ENCODE measurements at places on chromosomes 7 and 10. TPM values are rescaled to one million over a fixed set of nuclear protein-coding genes. Genes with fewer than 3 reads are reported as not detected.

SLC13A1 gene
- not detected for total RNA-seq

CCDC172 gene
- not detected for total RNA-seq

PITX3 gene
- not detected for total RNA-seq

DYNC1I1 gene
- 2.0 TPM for total RNA-seq

PRPS1L1 gene
- not detected for total RNA-seq

FAM13C gene
- total RNA-seq: 9.9 TPM

AQP1 gene
- 22.6 TPM for total RNA-seq

FEZF1 gene
- total RNA-seq: not detected

MALRD1 gene
- not detected for total RNA-seq

ICA1 gene
- 9.3 TPM for total RNA-seq

EGR2 gene
- under 0.01 TPM for total RNA-seq

RELN gene
- 1.1 TPM for total RNA-seq

LRRC4 gene
- 7.8 TPM for total RNA-seq

ZNF727 gene
- 2.1 TPM for total RNA-seq

- no peak for DNase-seq
Observed at GRCh38 chr10:19310066-19310465, 261.5 kb downstream of the MALRD1 start.

DNA sequence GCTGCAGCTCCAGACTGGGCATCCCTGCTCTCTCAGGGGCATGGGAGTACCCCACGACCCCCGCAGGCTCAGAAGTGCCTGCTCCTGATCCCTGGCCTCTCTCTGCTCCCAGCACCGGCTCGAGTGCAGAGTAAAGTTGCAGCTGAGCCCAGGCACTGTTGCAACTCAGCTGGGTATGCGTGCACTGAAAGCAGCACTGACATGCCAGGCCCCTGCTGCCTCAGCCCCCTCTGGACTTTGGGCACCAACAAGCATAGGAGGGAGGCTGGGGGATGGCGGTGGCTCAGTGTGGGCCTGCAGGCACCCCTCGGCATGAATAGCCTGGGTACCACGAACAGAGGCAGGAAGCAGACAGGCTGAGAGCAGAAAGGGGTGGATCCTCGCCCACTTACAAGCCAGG lies 295.3 kb downstream of the GRM8 start:
- DNase-seq: no peak

GRCh38 chr7:105990141-105990540 lies 27.1 kb downstream of the CDHR3 start:
- DNase-seq: no peak

GRCh38 chr10:80598084-80598798 lies 60.5 kb downstream of the SH2D4B start:
- no peak for DNase-seq

- DNase-seq: no peak
Observed at GRCh38 chr7:117323305-117323850, 520 bp upstream of the WNT2 start.

- DNase-seq: no peak
Observed at GRCh38 chr7:47552621-47553020, 29.3 kb downstream of the TNS3 start.

DNA sequence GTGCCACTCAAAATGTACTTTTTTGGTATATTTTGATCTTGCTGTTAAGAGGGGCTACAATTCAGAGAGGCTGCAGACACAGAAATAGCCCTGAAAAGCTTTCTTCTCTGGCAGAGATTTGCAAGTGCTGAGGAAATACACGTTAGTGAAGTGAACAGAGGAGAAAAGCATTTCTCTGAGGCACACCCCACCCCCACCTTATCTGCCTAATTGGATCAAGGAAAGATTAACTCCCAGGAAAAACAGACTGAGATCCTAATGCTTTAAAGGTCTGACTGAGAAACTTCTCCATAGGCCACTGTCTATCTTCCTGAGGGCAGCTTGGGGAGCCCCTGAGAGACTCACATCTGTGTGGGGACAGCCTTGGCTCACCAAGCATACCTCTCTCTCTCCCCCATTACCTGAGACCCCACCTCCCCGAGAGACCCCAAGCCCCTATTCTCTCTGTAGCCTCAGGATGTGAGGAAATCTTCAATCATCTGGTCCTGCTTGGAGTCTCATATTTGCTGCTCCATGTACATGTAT lies 14.8 kb upstream of the AKR1C3 start:
- DNase-seq: no peak

- DNase-seq: no peak
Observed at GRCh38 chr10:79487296-79488194, 24.8 kb upstream of the EIF5AL1 start.

- no peak for DNase-seq
Observed at GRCh38 chr7:27101171-27101956, 1.1 kb downstream of the HOXA2 start.

DNA sequence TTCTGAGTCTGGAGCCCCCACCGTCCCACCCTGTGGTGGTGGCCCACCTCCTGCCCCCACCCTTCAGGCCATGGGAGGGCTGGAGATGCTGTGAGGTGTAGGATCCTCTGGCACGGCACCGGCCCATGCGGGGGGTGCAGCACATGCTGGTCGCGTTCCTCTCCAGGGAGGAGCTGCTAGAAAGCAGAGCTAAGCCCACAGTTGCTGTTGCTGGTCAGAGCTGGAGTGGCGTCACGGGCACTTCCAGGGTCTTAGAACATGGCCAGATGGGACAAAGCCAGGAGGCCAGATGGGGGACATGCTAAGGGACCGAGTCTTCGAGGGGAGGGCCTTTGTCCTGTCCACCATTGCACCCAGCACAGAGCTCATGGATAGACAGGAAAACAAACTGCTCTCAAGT lies 21.6 kb downstream of the AGAP3 start:
- no peak for DNase-seq

GRCh38 chr7:116502201-116503096 lies 2.9 kb downstream of the CAV2 start:
- DNase-seq: no peak

DNA sequence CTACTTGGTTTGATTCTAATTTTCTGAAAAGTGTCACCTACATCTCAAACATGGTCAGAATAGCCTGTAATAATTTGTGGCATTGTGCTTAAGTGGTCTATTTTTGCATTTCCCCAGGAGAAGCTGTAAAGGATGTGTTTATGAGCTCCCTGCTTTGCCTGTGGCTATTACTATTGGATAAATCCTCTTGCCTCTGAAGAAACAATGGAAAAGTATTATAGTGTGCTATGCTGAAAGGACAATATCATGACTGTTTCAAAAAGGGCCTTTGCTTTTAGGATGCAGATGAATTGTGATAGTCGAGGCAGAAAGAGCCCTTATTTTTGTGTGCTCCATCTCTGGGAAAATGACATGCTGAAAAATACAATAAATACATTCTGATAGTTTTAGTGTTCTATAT lies 94.1 kb upstream of the ARMC3 start:
- no peak for DNase-seq

DNA sequence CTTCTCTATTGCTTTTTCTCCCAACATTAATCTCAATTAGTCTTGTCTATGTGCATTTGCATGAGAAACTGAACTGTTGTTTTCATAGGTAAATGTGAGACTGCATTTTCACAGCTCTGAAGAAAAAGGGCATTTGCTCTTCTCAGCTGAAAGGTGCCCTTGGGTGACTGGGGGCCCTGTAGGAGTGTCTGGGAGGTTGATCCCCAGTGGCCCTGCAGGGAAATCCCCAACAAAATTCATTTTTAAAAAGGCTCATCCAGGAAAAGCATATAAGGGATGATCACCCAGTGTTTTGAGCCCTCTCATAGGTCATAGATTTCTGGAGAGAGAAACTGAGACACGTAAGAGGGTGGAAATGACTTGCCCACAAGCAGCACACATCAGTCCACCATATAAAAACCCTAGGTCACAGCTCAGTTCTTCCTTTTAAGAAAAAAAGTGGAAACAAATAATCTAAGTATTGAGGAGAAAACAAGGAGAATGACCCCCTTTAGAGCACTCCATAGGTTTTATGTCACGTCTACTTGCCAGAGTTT lies 190.3 kb upstream of the AHR start:
- no peak for DNase-seq

GRCh38 chr10:121576139-121576538 lies 22.1 kb downstream of the FGFR2 start:
- no peak for DNase-seq

- DNase-seq: no peak
Observed at GRCh38 chr10:89615112-89615511, 29.9 kb downstream of the PANK1 start.

DNA sequence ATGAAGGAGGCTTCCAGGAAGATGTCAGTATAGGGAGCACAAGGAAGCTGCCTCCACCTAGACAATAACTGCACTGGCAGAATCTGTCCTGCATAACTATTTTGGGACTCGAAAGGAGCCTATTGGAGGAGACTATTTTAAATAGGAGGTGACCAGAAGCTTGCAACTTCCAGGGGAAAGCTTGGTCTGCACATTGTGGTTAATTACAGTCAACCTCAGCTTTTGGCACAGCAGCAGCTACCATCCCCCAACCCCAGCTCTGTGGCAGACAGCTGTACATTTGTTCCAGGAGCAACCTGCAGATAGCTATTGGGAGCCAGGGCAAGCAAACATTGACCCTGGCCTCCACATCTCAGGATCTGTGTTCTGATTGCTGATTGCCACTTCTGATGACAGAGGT lies 46.3 kb upstream of the NANOS1 start:
- no peak for DNase-seq

- no peak for DNase-seq
Observed at GRCh38 chr10:5618829-5619228, 47.6 kb downstream of the ASB13 start.

DNA sequence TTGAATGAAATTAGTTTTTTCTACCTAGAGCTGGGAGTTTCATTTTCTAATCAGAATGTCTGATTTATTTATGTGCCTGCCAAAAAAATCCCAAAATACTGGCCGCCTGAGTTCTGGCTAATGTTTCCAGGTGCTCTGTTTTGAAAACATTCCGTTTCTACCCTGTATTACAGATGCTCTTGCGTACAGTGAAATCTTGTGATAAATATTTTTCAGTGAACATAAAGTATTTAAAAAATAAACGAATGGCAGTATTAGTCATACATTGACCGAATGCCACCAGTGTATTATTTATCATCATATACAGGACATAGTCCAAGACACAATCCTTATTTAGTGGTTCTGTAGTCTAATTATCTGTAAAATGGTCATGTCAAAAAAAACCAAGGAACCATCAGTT lies 102.8 kb downstream of the KAT6B start:
- DNase-seq: no peak

DNA sequence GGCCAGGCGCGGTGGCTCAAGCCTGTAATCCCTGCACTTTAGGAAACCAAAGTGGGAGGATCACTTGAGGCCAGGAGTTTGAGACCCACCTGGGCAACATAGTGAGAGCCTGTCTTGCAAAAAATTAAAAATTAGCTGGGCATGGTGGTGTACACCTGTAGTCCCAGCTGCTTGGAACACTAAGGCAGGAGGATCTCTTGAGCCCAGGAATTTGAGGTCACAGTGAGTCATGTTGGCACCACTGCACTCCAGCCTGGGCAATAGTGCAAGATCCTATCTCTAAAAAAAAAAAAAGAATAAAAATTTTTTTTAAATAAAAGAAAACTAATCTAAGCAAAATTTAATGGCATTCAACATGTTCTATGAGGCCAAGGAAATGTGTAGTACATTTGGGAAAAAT lies 44.9 kb upstream of the UBN2 start:
- DNase-seq: no peak

- DNase-seq: no peak
Observed at GRCh38 chr7:48438206-48438605, 266.9 kb downstream of the ABCA13 start.

DNA sequence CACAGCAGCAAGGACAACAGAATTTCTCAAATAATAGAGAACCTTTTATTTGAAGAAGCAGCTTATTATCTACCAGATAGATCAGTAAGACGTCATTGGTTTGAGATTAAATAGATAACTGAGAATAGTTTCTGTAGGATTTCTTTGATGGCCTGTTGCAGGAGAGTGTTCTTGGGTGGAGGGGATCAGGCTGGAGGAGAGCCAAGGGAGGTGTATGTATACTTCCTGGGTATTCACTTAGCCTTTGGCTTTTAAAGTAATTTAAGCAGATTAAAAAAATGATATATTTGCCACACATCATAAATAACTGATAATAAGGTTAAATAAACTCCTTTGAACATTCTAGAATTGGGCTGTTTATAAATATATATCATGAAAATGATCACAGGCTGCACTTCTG lies 486.1 kb upstream of the IGFBP3 start:
- DNase-seq: no peak

Measured in esophagus squamous epithelium (tissue), 5 donors.